Activated effector memory CD4-positive, alpha-beta T cell treated with anti-CD3 and anti-CD28 coated beads, Interleukin-2, amount 50 U/mL, for 16 hours (primary cell): ENCODE measurements at places on chromosomes 2 and 18.

DNA sequence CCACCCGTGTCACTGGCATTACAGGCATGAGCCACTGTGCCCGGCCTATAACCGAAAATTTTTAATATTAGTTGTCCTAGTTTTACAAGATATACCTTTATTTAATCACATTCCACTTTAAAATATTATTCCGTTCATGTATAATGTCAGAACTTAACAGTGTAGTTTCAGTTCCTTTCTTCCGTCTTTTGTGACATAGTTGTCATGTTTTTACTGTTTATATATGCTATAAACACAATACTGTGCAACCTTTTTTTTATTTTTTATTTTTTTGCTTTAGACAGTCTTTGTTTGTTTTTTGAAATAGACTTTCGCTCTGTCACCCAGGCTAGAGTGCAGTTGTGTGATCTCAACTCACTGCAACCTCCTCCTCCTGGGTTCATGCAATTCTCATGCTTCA is 129.5 kb upstream of the TTC27 start:
- DNase-seq: no peak

DNA sequence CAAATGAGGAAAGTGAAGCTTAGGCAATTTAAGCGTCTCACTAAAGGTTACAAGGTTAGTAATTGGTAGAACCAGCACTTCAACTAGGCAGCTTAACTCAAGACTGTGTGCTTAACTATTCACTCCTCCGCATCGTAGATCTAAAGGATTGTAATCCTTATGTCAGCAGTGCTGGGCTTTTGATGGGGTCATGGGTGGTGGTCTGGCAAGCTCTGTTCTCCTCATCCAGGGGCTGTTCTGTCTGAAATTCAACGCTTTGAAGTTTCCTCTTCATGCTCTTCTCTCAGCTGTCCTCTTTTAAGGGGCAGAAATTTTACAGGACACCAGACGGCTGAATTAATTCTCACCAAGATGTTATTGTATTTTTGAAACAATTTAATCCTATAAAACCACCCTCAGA is 165.5 kb upstream of the FAM98A start:
- no peak for DNase-seq

DNA sequence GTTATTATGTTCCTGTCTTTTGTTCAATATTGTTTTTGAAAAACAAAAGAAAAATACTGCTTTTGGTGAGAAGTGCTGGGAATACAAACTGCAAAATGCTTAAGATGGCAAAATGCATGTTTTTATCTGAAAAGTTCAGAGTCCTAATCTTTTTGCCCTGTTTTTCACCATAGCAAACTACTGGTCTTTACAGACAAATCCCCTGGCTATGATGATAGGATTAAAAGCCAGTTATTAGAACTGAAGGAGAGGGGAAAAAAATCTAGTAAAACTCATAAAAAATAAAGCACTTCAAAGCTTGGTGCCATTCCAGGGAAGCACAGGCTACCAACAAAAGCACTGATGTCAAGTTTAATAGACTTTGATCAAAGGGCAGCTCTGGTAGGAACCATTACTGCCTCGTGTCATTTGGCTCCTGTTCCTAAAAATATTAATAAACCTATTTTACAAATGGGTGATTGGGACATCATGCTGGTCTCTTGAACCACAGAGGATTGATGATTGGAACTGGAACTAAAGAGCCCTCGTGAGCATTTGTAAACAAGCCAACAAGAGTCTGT is 194.7 kb downstream of the RAB3GAP1 start:
- DNase-seq: no peak

- no peak for DNase-seq
Observed at GRCh38 chr2:150567771-150568301, 80.4 kb upstream of the RND3 start.

DNA sequence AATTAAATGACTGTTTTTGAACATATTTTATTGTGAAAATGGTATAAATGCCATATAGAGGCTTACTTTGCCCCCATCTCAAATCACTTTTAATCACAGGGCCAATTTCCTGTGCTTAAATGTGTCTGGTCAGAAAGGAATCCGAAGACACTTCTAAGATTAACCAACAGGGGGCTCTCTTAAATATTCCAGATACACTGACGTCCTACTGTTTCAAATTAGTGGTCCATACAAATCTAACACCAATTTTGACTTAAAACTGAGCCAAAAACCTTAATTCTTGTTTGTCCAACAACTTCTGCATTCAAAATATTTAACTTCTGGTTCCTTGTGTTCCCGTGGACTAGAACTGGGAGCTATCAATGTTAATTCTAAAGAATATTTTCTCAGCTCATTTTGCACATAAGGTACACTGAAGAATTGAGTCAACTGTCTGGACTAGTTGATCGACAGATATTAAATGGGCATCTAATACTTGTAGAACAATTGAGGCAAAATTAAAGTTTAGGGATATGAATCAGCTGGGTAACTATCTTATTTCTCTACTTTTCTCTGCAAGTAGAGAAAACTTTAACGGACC is 557.5 kb downstream of the ARHGAP15 start:
- DNase-seq: no peak

- no peak for DNase-seq
Observed at GRCh38 chr2:3481736-3482362, 37.5 kb downstream of the ADI1 start.

DNA sequence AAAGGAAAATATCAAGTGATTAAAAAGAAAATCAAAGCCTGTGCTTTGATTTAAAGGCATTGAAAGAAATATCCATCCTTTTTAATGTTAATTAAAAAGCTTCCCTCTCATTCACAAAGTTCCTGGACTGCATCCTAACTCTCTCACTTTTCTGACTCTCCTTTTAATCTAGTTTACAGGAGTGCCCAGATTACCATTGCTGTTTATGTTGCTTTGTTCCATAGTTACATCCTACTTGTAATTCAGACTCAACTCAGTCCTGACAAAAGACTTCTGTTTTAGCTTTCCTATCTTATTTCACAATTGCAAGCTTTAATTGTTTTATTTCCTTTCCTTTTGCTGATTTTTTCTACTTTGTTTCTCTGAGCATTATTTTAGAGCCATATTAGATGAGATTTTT is 160.7 kb upstream of the DTNA start:
- DNase-seq: no peak

- DNase-seq: no peak
Observed at GRCh38 chr18:69957747-69958146, 10.1 kb upstream of the CD226 start.

GRCh38 chr2:186382932-186383331 is 103.1 kb upstream of the ZC3H15 start:
- DNase-seq: no peak

GRCh38 chr18:60413944-60414547 is 41.5 kb upstream of the MC4R start:
- DNase-seq: no peak

- DNase-seq: no peak
Observed at GRCh38 chr2:216546641-216547403, 48.2 kb downstream of the RPL37A start.

DNA sequence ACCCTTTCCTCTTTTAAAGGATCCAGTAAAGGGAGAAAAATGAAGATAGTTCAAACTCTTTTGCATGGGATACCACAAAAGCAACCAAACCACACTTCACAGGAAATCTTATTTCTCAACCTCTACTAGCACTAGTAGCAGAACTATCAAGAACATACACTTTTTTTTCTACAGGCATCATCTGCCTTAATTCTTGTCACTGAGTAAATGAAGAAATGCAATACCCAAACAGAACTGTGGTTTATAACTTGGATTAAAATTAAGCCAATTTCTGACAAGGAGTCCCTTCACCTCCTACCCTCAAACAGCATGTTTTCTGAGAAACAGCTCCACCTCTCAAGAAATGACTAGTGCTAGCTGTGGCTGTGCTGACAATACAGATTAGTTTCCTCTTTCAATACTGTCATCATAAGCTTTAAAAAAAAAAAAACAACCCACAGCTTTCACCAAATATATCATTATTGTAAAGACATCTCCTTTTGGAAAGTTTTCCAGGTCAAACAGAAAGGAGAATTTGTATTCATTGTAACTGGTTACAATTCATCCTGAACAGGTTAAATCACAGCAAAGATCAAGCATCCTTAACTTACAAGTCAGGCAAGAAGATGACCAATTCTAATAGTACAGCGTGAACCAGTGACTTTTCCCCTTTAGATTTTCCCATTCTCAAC is 44.4 kb downstream of the PTPN2 start:
- no peak for DNase-seq

- DNase-seq: no peak
Observed at GRCh38 chr2:31735716-31736115, 155.0 kb upstream of the SRD5A2 start.

DNA sequence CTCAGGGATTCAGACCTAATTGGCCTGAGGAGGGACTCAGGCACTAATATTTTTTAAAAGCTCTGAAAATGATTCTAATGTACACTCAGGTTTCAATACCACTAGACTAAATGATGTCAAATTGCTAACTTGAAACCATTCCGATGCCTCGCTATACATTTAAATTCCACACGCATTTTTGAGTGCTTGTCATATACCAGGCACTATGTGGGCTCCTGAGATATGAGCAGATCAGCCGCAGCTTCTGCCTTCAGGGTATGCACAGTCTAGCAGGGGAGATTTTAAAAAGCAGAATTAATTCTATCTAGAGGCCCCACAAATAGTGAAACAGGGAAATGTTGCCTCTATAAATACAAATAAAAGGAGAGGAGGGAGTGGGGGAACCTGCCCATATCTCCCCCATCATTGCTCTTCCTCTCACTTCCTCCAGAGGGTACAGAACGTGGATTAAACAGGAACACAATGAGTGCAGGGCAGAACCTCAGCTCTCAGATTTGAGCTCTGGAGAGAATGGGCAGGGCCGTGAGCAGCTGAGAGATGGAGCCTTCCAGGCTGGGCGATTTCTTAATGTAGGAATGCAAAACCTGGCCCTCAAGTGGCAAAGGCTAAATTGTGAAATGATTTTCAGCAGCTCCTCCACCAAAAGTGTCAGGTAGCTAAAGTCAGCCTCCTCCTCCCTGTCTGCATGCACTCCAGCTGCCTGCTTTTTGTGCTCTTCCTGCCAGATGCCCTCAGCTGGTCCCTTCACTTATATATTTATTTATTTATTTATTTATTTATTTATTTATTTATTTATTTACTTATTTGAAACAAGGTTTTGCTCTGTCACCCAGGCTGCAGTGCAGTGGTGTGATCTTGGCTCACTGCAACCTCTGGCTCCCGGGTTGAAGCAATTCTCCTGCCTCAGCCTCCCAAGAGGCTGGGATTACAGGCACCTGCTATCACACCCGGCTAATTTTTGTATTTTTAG is 24.6 kb upstream of the LBH start:
- no peak for DNase-seq

GRCh38 chr18:58659691-58660090 is 11.6 kb upstream of the MALT1 start:
- no peak for DNase-seq

- DNase-seq: peak; percentile 44
Observed at GRCh38 chr2:10522726-10523405, 74.7 kb upstream of the ODC1 start.

- DNase-seq: no peak
Observed at GRCh38 chr18:1527805-1528204, 623.1 kb downstream of the ADCYAP1 start.

DNA sequence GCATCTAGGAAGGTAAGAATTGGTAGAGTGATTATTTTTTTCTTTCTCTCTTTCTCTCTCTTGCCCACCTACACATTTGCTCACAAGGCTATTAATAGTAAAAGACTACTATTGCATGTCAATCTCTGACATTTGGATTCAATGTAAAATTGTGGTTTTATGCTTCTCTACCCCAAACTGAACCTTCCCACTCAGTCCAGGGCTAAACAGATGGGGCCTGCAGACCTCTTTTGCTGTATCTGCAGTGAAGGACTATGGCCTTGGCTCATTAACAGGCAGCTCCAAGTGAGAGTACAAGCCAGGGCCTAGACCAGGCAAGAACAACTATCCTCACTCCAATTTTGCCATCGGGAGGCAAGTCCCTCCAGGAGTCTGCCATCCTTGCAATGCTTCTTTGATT is 68.3 kb upstream of the ARL4C start:
- DNase-seq: no peak

DNA sequence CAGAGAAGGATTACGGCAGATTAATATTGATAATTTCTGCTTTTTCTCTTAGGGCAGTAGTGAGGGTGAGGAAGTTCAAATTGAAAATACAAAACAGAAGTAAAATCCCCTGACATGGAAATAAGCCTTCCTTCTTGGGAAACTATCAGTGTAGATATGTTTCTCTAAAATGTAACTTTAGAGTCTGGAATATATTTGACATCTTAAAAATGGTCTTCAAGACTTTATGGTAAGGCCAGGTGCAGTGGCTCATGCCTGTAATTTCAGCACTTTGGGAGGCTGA is 33.0 kb downstream of the INPP5D start:
- DNase-seq: no peak

GRCh38 chr18:59540780-59541179 is 156.4 kb downstream of the CCBE1 start:
- no peak for DNase-seq

DNA sequence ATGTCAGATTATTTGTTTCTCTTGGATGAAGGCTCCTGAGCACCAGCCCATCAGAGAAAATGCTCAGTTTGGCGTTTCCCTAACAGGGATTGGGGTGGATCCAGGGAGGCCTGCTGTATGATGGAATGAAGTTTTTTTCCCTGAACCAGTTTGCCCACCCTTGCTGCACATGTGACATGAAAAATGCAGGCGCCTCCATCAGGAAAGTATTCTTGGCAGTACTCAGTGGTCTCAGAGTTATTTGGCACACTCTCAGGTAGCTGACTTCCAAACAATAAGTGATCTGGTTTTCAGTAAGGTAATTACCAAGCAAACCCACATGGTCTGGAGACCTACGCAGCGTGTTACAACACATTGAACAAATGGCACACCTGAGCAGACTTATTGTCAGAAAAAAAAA is 254.9 kb downstream of the PAX3 start:
- DNase-seq: no peak

GRCh38 chr18:65606551-65607130 is 144.2 kb upstream of the CDH7 start:
- no peak for DNase-seq

GRCh38 chr2:200278694-200279316 is 27.7 kb upstream of the SPATS2L start:
- no peak for DNase-seq

GRCh38 chr2:132915812-132916549 is 246.0 kb upstream of the LYPD1 start:
- DNase-seq: no peak

GRCh38 chr2:163601377-163601776 is 134.4 kb downstream of the FIGN start:
- DNase-seq: no peak

- DNase-seq: no peak
Observed at GRCh38 chr2:173990970-173991819, 26.0 kb upstream of the SP3 start.

DNA sequence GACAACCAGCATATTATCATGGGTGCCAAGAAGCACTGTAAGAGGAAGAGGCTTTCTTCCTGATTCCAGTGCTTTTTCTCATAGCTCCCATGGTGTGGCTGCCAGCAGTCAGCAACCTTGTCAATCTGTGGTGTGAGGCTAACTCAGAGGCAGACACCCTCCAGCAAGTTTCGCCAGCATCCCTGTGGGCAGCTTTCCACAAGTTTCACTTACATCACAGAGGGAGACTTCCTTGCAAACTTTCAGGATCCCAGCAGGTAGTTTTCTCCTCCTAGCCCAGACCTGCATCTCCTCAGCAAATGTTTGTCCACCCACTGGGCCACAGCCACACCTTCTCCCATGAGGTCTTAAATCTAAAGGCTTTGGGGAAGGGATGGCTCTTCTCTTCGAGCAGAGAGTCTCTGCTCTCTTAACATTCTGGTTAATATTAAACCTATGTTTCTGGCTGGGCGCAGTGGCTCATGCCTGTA is 9.1 kb downstream of the DNAH7 start:
- no peak for DNase-seq
